Stimulated activated CD4-positive, alpha-beta T cell treated with anti-CD3 and anti-CD28 coated beads, Interleukin-2, amount 100 ng/mL, for 4 hours (primary cell): ENCODE measurements at places on chromosomes 3 and 15.

GRCh38 chr3:53828581-53828980 is 17.6 kb downstream of the CHDH start:
- no peak for DNase-seq

DNA sequence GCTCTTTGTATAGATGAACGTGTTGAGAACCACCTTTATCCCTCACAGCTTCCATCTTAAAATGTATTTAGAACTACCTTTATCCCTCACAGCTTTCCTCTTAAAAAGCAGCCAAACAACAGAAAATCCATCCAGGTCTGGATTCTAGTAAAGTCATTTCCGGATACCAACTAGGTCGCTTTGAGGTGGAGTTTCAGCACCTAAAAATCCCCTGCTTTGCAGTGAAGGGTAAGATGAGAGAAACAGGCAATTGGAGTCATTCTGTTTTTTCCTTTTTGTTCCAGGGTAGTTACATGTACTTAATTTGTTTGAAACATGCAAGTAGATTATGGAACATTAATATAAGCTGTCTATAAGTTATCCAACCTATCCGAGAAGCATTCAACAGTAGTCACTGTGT is 192.0 kb downstream of the UBE2E2 start:
- no peak for DNase-seq

DNA sequence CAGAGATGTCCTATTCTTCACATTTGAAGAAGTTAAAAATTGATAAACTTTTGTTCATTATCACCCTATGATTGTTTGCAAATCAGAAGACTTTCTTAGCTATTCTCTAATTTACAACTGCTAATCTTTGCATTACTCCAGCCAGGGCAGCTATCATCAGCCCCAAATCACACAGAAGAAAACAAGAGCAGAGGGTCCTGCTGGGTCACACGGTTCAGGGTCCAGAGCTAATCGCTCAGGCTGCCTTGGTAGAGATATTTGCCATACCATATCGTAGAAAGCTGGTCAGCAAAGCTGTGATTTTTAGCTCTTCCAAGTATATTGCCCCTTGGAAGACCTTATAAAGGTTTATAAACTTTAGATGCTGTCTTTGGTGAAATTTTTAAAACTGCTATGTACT is 181.4 kb downstream of the MAGI1 start:
- no peak for DNase-seq

DNA sequence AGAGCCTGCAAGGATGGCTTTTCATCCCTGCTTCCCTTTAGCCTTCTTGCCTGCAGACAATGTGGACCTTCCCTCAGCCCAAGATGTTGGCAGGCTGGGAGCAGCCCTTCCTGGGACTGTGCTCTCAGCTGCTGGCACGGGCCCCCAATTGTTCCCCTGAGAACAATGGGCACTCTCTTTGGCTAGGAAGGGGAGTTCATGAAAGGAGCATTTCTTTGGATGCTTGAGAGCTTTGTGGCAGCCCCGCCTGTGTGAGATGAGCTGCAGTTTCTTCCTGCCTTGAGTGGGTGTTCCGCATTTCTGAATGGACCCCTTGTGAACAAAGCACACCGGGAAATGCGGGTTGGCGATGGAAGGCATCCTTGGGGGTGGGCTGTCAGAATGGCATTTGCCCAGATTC is 35.0 kb upstream of the BSN start:
- DNase-seq: no peak

DNA sequence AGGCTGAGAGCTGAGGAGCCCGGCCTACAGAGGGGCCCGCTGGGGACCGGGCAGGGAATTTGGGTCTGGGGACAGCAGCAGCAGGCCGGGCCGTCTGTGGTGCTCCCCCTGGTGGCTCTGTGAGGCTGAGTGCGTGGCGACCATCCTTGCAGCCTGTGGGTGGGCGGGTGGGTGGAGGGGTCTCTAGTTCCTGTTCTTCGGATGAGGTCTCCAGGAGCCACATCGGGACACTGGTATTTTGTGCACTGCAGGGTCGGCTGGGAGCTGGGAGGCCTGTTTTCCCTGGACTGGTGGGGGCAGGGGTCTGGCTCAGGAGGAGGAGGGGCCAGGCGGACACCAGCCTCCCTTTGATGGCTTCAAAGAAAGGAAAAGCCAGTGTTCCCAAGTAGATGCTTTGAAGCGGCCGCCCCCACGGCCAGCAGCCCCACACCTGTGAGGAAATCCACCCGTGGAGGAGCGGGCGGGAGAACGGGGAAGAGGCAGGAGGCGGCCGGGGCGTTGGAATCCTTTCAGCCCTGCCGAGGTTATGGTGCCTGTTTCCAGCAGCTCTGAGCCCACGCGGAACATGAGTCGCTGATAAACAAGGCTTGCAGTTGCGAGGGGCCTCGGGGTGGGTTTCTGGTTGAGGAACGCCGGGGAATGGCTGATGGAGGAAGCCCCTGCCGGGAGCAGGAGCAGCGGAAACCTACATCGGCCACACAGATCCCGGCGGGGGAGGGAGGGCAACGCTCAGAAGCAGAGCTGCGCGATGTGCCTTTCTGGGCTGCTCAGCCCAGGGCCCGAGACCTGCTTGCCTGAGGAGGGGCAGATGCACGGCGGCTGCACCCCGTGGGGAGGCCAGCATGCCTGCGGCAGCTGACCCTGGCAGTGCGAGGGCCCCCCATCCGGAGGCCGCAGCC is 154.3 kb downstream of the NSMCE3 start:
- DNase-seq: no peak

- DNase-seq: no peak
Observed at GRCh38 chr3:190854062-190854461, 8.4 kb downstream of the GMNC start.

- no peak for DNase-seq
Observed at GRCh38 chr15:82031871-82032270, 13.9 kb downstream of the MEX3B start.

GRCh38 chr15:99707473-99708270 is 25.6 kb downstream of the LYSMD4 start:
- DNase-seq: peak; percentile 37

DNA sequence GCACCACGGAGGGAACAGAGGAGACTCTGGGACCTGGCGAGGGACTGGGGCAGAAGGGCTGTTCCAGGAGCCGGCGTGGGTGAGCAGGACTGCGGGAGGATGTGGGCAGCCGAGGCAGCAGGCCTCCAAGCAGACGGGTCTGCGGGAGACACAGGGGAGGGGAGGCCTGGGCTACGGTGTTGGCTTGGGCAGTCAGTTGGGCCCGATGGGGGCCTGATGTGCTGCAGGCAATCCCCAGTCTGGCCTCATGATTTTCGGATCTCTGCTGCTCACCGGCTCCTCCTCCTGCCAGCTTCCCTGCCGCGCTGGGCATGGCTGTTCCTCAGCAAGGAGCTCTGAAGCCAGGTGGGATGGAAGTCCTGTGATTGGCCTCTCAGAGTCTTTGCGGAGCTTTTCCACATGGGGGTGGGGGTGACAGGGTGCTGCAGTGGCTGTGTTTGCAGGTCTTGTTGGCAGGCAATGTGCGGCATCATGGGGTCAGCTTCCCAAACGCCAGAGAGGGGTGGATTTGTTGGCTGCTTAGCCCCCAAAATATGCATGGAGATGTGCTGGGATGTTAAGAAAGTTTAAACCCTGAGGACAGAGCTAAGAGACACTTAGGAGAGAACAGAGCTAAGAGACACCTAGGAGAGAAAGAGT is 19.3 kb downstream of the MINAR1 start:
- DNase-seq: no peak

DNA sequence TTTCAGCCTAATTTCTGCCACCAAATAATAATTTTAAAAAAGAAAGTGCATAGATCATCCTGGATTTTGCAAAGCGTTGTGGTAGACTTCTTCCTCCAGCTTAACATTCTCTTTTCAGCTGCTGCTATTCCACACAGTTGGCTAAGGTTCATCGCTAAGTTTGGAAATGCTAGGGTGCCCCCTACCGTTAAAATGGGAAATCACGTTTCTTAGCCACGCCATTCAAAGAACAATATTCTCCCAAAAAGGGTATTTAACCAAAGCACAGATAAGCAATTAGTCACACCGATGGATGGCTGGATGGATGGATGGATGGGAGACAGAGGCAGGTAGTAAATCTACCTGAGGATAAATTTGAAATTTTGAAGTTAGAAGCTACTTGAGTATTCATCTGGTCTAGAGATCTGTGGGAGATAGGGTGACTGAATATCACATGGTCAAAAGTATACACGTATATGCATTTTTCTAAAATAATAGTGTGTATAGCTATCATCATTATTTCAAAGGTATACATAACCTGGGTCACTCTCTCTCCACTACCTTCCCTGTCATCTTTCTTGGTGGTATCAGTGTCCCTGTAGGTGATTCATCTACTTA is 67.2 kb downstream of the EFHB start:
- peak; percentile 3 for DNase-seq

GRCh38 chr15:31349233-31350141 is 22.9 kb downstream of the KLF13 start:
- no peak for DNase-seq

DNA sequence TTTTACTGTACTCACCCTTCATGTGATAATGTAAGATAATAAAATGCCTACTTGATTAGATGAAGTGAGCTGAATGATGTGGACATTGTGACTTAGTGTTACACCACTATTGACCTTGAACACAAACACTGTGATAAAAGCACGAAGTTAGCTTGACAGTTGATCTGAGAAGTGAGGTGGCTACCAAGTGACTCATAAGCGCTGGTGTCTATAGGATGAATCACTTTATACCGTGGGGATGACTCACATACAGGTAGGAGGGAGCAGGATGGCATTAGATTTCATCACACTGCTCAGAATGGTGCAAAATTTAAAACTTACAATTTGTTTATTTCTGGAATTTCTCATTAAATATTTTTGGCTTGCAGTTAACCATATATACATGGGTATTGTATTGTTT is 174.7 kb upstream of the CNTN3 start:
- no peak for DNase-seq

DNA sequence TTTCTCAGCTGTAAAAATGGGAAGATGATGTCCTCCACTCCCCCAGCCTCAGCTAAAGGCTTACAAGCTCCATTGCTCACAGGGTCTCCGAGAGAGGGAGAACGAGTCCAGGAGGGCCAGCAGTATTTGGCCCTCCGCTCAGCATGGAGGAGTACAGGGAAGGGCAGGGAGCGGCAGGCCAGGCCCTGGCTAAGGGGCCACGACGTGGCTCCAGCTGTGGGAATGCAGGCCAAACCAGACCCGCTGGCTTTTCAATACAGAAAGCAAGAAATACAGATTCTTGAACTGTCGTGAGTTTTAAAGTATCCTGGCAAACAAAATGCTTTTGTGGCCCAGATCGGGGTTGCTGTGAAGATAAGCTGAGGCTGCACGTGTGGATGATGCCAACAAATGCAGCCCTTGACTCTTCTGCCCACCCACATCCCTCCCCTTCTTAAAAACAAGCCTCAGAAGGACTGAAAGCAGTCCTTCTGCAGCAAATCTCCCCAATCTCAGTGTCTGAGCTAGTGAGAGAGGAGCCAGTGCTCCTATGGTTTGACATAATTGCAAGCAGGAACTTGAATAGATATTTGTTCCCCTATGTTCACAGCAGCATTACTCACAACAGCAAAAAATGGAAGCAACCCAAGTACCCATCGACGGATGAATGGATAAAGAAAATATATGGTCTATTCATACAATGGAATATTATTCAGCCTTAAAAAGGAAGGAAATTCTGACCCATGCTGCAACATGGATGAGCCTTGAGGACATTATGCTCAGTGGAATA is 18.5 kb upstream of the FBLN2 start:
- no peak for DNase-seq

DNA sequence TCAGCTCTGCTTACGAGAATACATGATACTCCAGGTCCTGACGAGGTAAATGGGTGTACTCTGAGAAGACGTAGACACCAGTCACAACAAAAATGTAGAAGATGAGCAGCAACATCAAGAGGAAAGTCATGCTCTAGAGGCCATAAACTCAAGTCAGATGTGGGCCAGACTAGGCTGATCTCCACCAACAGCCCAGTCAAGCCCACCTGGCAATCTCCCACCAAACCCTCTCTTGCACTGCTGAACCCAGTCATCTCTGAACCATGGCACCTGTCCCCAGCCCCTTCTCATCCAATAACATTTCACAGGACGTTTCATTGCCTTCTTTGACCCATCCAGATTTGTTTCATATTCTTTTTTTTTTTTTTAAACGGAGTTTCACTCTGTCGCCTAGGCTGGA is 10.8 kb upstream of the PDIA3 start:
- no peak for DNase-seq

GRCh38 chr3:33236005-33236404 is 17.4 kb upstream of the SUSD5 start:
- no peak for DNase-seq

- peak; percentile 56 for DNase-seq
Observed at GRCh38 chr15:92906563-92907081, 6.5 kb downstream of the CHD2 start.

DNA sequence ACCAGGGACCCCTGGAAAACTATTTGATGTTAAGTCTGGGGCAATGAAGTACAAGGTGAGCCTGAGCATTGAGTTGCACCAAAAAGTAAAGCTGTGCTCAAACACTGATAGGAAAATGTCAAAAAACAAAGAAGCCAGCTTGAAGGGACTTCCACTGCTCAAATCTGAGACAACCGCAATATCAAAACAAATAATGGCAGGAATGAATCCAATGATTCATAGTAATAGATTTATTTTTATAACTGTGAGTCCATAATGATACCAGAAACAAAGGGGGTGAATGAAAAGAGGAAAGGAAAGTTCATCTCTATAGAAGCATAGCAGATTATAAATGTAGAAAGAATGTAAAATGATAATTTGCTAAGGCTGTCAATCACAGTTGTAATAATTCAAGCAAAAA is 237.3 kb upstream of the ZBTB20 start:
- no peak for DNase-seq

- DNase-seq: no peak
Observed at GRCh38 chr15:93307513-93307912, 218.5 kb upstream of the RGMA start.

- DNase-seq: no peak
Observed at GRCh38 chr15:96333131-96334016, 2.9 kb downstream of the NR2F2 start.

- no peak for DNase-seq
Observed at GRCh38 chr3:152459572-152459971, 190.8 kb downstream of the MBNL1 start.

DNA sequence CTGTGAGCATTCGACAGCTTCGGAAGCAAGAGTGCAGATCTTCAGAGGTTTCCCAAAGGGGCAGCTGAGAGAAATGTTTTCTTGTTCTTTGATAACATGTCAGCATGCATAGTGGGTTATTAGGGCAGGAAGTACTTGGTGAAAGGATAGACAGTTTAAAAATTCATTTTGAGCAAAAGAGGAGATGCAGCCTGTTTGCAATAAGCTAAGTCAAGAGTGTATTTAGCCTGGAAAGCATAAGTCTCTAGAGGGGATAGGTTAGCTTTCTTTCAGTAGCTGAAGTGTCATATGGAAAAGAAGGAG is 7.4 kb downstream of the SLC6A11 start:
- no peak for DNase-seq
